Left forelimb (tissue), 1 donor: ENCODE measurements at places on chromosomes 3 and 15.
A peak's percentile ranks its signal among the peaks of the same experiment; 100 is the strongest.

DNA sequence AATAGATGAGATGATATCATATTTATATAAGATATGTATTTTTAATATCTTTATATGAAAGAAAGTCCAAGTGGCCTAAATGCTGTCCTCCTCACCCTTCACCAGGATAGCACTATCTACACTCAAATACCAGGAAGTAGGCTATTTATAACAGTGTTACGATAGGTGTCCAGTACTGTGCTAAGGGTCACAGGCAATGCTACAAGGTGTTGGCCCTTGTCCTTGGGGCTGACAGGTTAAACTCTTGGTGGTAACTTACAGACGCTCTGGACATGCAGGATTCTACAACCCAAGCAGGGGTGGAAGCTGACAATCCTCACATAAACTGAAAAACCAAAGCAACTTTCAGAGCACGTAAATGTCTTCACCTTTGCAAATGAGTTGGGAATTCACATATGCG, 22.3 kb downstream of the NCEH1 start:
- DNase-seq, result no peak

- no peak for DNase-seq
These were observed 109.7 kb downstream of the UBE2E2 start for GRCh38 chr3:23312866-23313265.

GRCh38 chr3:97417-98258, 98.9 kb upstream of the CHL1 start:
- no peak for DNase-seq

GRCh38 chr3:20110826-20111225, 70.6 kb downstream of the KAT2B start:
- no peak for DNase-seq

- DNase-seq, result peak; percentile 78
These were observed 1.0 kb upstream of the IGF2BP2 start for GRCh38 chr3:185825639-185826481.

DNA sequence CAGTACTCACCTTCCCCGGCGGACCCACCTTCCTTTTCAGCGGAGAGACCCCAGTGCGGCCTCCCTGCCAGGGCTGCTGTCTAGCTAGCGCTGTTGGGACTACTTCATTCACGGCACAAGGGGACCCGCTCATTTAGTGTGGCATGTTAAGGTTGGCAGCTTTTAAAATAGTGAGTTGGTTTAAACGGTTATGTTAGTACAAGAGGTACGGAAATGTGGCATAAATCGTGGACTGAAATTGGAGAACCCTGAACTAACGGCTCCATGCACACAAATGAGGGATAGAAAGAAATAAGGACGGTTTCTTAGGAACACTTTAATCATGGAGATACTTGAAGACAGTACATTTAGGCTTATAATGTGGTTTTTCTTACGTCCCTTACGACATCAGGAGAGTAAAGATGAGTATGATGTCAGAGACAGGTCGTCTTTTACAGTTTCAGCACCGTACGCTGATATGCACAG, 752 bp downstream of the CEP63 start:
- no peak for DNase-seq

- no peak for DNase-seq
These were observed 2.0 kb upstream of the TOPBP1 start for GRCh38 chr3:133663569-133664313.

- no peak for DNase-seq
These were observed 61.1 kb downstream of the ZNF445 start for GRCh38 chr3:44416031-44417030.

- DNase-seq, result no peak
These were observed 538.2 kb downstream of the FOXP1 start for GRCh38 chr3:71045212-71045916.

GRCh38 chr3:42339321-42339720, 71.1 kb downstream of the LYZL4 start:
- no peak for DNase-seq

DNA sequence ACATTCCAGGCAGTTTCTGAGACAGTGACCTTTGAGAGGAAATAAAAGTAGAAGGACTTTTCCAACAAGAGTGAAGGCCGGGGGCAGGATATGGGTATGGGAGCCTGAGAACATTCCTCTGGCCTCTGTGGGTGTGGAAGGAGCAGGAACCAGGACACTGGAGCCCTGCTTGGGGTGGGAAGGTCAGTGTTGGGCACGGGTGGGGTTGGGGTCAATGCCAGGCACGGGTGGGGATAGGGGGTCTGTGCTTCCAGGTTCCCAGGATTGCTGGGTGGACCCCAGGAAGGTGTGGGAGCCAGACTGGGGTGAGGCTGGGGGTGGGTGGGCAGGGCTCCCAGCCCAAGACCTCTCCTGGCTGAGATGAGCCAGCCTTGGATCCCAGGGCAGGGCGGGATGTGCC, 163.5 kb downstream of the NSMCE3 start:
- no peak for DNase-seq

GRCh38 chr3:46902188-46902631, 24.7 kb downstream of the PTH1R start:
- no peak for DNase-seq

DNA sequence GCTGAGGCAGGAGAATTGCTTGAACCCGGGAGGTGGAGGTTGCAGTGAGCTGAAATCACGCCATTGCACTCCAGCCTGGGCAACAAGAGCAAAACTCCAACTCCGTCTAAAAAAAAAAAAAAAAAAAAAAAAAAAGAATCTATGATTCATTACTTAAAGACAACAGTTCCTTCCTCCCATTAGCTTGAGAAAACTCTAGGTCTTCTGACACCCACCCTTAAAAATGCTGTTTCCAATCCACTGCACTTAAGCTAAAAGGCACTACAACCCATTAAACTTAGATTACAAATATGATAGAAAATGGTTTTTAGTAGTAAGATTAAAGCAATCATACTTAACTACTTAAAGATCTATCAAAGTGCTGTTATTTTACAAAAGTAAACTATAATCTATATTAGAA, 40.0 kb upstream of the BHLHE40 start:
- DNase-seq, result no peak

GRCh38 chr3:115937054-115937453, 313.7 kb downstream of the GAP43 start:
- no peak for DNase-seq

DNA sequence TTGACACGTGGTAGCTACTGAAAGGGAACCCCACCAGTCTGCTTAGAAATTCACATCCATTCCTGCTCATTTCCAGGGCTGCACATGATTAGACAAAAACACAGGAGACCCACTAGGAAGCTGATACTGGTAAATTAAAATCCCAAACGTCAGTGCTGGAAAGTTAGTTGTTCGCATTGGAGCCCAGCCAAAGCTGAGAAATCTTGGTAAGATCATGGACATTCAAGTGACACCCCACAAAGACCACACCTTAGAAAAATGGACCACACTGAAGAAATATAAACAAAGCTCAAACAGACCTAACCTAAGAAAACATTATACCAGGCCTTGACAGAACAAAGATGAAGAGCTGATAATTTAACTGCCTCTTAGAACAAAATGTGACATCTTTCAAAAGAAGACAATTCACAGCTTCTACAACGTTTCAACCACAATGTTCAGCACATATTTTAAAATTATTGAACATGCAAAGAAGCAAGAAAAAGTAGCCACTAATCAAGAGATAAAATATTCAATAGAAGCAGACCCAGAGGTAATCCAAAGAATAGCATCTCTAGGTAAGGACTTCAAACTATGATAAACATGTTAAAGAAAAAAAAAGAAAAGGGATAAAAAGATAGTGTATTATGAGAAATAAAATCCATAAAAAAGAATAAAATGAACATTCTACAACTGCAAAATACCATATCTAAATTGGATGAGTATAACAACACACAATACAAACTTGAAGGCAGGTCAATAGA, 20.4 kb downstream of the RAD18 start:
- no peak for DNase-seq

DNA sequence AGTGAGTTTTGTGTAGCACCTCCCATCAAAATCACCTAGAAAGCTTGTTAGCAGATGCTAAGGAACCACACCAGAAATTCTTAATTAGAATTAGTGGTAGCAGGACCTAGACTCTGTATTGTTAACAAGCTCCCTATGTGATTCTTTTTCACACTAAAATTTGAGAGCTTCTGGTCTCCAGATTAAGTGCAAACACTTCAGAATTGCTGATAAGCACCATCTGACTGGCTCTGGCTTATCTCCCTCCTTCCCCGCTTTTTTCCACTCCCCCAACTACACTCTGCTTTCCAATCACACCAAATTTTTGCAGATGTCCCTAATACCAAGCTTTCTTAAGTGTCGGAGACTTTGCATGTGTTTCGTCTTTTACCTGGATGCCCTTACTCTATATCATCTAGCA, 410.1 kb upstream of the DPH6 start:
- no peak for DNase-seq

- no peak for DNase-seq
These were observed 130.8 kb downstream of the UACA start for GRCh38 chr15:70632491-70633102.

DNA sequence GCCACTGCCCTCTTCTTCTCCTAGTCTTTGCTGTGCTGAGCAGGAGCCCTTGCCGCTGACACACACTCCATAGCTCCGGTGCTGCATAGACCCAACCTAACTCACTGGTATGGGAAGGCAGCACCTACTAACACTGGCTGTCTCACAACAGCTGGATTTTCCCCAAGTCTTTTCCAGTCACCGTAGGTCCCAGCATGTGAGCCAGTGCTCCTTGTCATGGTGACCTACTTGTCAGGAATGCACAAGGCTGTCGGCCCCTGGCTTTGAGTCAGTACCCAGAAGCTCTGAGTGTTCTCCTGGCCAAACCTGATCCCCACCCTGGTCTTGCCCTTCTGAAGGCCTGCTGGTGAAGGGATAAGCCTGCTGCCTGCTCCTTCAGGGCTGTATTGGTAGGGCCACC, 25.7 kb downstream of the AMOTL2 start:
- no peak for DNase-seq

DNA sequence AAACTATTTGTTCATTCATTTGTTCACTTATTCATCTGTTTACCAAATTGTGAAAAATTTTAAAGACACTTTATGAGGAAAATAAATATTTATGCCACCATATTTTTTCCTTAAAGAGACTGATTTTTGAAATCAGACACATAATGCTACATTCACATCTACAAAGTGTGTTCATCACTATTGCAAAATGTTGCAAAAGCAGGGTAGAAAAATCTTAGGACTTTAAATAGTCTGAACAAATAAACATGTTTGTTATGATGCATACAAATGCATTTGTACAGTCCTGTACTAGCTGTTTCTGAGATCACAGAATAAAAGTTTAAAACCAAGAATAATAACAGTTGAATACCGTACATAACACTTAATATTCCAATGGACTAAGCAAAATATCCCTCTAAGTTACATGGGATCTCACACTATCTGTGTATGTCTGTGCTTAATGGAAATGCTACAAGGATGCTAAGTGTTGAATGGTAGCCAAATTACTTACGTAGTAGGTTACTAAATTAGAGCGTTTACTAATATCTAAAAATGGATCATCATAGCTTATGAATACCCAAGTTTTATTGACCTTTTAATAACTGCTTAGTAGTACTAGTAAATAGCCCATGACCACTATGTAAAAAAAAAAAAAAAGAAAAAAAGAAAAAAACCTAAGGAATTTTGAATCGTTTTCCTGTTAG, 25.1 kb downstream of the ATP11B start:
- DNase-seq, result no peak

GRCh38 chr15:55819397-55820034, 76.6 kb upstream of the PRTG start:
- no peak for DNase-seq

GRCh38 chr3:194321693-194322640, 29.2 kb downstream of the CPN2 start:
- no peak for DNase-seq

DNA sequence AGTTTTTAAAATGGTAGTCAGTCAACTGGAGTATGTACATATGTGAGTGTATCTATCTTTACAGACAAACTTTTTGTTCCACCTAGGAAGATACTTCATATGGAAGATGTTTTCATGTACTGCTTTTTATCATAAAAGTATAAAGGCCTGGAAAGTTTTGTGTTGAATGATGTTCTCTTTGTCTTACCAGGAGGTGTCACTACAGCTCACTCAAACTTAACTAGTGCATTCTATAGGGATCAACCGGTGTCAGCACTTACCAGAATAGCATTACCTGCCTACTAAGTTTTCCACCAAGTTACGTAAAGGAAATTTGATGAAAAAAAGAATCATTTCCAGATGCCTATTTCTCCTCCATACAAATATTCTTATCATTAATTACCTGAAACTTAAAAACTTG, 522.6 kb upstream of the SEMA6D start:
- DNase-seq, result no peak

- no peak for DNase-seq
These were observed 34.7 kb upstream of the MRPS22 start for GRCh38 chr3:139309061-139309591.
